Activated T-helper 2 cell treated with anti-CD3 and anti-CD28 coated beads, Interferon-gamma antibody, Interleukin-2, Interleukin-4, amounts not matched to agents 10 μg/mL and 5 μg/mL and 100 μg/mL, durations not matched to agents 14 hours and 24 hours and 36 hours (primary cell): ENCODE measurements at places on chromosomes 2 and 18. TPM values are rescaled to one million over a fixed set of nuclear protein-coding genes. Genes with fewer than 3 reads are reported as not detected.

DNA sequence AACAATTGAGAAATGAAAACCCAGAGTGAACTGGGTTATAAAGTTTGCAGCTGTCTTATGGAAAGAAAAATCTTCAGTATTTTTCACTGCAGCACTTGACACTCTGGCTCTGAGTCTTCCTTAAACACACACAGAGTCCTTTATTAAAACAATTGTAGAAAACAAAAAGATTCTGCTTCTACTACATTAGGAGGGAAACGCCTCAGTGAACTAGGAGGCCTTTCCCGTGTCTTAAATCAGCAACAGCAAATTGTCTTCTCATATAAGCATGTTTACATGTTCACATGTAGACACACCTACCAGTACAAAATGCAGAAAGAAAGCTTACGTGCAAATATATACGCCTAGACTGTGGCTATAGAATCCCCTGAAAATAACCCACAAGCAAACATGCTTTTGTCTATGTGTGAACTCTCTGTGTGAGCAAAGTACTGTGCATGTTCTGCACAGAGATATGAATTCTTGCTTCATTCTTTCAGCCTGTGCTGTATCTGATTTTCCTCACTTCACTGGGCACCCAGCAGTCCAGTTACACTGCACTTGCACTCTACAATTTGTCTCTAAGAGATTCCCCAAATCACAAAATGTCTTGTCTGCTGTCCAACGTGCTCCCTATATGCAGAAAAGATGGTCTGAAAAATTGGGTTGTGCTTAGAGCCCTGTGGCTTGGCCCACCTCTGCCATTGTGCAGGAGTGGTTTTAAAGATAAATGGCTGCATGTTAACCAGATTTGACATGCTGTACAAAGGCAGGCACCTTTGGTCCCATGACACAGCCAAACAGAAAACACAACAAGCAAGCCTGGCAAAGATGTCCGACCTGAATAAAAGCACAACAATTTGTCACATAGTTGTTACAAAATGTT is 24.5 kb downstream of the ZEB2 start:
- no peak for DNase-seq

GRCh38 chr2:48320742-48321141 is 209.2 kb upstream of the STON1 start:
- no peak for DNase-seq

The DLX1 gene
- total RNA-seq: 0.09 TPM in 1 of 2 replicates, not detected in the other

- no peak for DNase-seq
Measured at GRCh38 chr18:11739893-11740292, 50.8 kb downstream of the GNAL start.

The ATP8B1 gene
- not detected in 2 replicates for total RNA-seq

DNA sequence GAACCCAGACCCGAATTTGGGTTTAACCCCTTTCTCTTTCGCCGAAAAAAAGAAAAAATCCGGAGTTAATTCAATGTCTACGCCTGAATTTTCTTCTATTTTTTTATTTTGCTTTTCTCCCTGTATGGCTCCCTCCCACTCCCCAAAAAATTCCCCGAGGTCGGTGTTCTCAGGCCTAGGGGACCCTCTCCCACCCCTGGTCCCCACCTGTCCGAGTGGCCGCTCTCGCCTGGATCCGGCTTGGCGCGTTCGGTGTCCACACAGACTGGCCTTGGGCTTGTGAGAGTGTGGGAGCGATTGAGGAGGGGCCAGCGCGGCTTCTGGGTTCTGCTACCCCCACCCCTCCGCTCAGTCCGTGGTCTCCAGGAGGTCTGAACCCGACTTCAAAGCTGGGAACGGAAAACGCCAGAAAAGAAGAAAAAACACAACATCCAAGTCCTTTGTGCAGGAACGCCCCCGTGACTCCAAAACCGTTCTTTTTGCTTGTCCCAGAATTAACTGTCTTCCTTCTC is 5.7 kb upstream of the EN1 start:
- DNase-seq: no peak

The EFR3B gene
- 0.34 and 0.46 TPM in 2 replicates for total RNA-seq

DNA sequence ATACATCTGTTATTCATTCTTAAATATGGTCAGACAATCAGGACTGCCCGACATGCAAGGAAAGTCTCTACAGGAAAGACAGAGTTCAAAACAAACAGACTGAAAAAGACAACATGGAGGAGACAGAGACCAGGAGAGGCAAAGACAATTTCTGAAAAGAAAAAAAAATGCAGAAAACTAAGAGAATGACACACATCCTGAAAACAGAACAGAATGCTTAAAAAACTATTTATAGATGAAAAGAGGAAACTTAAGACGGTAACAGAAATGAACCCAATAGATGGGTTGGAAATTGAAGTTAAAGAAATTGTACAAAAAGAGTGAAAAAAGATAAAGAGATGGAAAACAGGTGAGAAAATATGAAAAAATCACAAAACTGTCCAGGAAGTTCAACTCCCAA is 95.7 kb downstream of the BCL2 start:
- no peak for DNase-seq

DNA sequence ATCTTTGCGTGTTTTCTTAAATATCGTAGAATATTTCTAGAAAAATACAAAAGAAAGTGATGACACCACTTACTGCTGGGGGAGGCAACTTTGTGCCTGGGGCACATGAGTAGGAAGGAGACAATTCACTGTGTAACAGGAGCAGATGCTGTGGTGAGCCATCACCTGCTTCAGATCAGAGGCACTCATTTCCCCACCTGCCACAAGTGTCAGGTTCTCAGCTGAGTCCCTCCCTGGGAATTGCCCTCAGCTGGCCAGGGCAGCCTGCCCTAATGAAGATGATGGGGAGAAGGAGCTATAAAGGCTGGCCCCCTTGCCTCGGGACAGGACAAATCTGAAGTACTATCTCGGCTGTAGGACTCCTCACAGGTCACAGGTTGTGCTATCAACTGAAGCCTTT is 322.8 kb downstream of the STK39 start:
- DNase-seq: no peak

DNA sequence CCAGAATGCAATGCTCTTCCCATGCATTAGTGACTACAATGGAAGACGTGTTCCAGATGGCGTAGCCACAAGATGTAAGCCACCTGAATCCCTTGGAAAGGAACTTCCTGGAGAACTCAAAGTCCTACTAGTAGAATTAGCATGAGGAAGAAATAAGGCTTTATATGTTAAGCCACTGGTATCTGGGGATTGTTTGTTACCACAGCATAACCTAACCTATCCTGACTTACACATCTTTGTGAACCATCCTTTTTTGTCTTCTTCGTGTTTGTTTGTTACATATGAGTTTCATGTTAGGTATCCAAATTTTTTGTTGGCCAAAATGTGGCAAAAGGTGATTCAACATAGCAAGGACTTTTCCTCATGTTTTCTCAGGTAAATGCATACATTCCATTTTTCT is 188.9 kb downstream of the C1D start:
- DNase-seq: no peak

GRCh38 chr2:75047992-75048625 is 89.7 kb downstream of the POLE4 start:
- DNase-seq: no peak

The ALPP gene
- not detected in 2 replicates for total RNA-seq

GRCh38 chr18:27057519-27058234 is 127.4 kb downstream of the CHST9 start:
- DNase-seq: no peak

The ANKRD62 gene
- not detected in 2 replicates for total RNA-seq

The POTEC gene
- not detected in 2 replicates for total RNA-seq

DNA sequence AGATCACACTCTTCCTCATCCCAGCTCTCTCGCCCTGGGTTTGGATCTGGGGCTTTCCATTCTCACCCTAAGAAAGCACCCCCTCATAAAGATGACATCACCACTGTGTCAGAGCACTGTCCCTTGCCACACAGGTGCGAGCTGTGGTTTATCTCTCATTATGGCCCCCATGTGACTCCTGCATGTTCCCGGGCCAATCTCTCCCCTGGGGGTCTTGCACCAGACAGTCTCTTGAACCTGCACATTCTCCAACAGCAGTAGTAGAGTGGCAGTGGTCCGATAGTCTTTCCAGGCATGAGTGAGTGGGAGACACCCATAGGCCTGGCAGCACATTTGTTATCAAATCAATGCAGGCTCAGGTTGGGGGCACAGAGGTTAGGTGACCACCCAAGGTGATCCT is 130.5 kb downstream of the HRH4 start:
- DNase-seq: no peak

GRCh38 chr2:171794918-171795317 is 99.1 kb downstream of the SLC25A12 start:
- DNase-seq: no peak

DNA sequence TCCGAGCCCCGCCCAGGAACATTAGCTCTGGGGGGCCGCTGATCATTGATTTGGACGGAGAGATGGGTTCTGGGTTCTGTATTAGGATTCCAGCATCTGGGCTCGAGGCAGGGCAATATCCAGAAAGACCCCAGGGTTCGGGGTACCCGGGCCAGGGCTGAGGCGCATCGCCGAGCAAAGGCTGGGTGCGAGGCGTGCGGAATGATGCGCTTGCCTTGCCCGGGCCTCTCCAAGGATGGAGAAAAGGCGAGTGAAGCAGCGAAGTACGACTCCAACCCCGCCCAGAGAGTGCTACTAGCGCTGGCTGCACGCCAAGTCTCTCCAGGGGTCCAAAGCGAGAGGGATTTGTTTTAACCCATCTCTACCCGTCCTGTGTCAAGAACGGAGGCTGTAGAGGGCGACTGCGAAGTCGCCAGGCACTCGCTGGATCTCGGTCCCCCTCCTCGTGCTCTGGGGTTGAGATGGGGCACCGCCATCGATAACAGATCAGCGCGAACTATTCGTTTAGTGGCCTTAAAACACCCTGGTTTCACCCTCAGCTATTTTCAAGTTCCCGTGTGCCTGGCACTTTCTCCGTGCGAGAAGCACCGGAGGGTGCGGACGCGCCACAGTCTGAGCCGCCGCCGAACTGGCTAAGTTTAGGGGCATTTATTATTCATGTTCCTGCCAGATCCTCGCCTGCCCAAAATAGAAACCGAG is 1.9 kb downstream of the ADCYAP1 start:
- no peak for DNase-seq

The KLHL41 gene
- 0.14 TPM in 1 of 2 replicates, not detected in the other for total RNA-seq

The APOB gene
- total RNA-seq: not detected in 2 replicates

- no peak for DNase-seq
Measured at GRCh38 chr2:9830685-9831410, 12.4 kb upstream of the TAF1B start.

- DNase-seq: no peak
Measured at GRCh38 chr2:51971136-51971535, 939.2 kb upstream of the NRXN1 start.

The ST6GAL2 gene
- not detected in 2 replicates for total RNA-seq

DNA sequence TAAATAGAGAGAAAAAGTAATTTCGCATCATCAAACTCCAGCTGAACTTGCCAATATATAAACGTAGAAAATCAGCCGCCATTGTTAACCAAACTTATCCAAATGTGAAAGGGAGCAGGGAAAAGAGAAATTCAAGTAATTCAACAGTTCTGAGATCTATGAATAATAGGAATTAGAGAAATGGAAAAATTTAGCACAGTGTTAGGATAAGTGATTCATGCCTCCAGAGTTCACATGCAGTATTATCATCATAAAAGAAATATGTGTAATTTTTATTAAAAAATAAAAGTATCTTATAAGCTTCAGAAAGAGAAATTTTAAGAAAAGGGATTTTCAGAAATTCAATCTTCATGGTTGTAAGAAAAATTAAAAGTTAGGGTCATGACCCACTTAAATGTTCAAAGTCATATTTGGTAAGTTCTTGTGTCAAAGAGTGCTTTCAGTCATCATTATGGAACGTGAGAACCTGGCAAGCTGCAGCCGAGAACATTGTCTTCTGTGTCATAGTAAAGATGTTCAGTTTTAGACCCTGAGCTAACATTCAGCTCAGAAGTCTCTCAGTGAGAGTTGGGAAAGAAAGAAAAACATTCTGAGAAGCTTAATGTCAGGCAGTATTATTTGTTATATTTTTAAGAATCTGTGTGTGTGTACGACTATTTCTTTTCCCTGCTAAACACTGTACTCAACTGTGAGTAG is 414.3 kb upstream of the RGPD4 start:
- DNase-seq: no peak

The TMEM169 gene
- 1.3 and 1.6 TPM in 2 replicates for total RNA-seq

GRCh38 chr2:50065835-50066234 is 911.5 kb upstream of the FSHR start:
- no peak for DNase-seq

The NT5DC4 gene
- not detected in 2 replicates for total RNA-seq

- DNase-seq: no peak
Measured at GRCh38 chr2:239379641-239380170, 21.1 kb downstream of the HDAC4 start.

GRCh38 chr18:10242936-10243680 is 211.3 kb upstream of the APCDD1 start:
- no peak for DNase-seq

DNA sequence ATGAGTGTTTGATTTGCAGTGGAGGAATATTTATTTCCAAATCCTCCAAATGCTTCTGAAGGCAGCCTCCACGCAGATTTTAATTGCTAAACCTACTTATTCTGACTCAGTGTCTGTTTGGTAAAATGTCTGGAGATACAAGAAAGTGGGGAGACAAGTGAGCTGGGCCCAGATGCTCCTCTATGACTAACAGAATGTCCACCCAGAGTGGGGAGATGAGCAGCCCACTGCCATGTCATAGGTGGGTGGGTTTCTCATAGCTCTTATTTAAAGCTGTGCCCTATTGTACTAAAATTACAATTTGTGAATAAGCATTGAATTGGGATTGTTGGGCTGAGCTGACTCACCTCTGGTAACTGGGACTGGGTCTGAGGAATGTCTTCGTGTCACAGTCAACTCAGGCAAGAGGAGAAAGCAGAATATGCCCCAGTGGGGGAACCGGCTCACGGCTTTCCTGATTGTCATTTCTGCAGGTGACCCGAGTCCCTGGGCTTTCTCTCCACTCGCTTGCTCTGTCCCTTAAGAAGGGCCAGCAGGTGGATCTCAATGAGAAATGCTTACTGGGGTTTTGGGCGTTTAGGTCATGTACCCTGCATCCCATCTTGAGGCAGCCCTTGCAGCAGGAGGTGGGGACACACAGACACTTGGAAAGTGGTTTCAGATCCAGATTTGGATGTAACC is 116.3 kb upstream of the SPRED2 start:
- no peak for DNase-seq

DNA sequence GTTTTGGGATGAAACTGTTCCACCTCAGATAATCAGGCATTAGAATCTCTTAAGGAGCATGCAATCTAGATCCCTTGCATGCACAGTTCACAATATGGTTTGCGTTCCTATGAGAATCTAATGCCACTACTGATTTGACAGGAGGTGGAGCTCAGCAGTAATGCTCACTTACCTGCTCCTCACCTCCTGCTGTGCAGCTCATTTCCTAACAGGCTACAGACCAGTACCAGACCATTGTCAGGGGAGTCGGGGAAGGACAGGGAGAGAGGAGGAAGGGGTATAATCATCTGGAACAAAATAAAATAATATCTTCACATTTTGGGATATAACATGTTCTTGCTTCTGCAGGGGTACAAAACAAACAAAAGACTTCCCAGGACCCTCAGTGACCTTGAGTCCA is 532.0 kb upstream of the FSHR start:
- DNase-seq: no peak

The WDR12 gene
- 128 and 139 TPM in 2 replicates for total RNA-seq
